ENCODE measurements at places on chromosomes 16 and 17.

DNA sequence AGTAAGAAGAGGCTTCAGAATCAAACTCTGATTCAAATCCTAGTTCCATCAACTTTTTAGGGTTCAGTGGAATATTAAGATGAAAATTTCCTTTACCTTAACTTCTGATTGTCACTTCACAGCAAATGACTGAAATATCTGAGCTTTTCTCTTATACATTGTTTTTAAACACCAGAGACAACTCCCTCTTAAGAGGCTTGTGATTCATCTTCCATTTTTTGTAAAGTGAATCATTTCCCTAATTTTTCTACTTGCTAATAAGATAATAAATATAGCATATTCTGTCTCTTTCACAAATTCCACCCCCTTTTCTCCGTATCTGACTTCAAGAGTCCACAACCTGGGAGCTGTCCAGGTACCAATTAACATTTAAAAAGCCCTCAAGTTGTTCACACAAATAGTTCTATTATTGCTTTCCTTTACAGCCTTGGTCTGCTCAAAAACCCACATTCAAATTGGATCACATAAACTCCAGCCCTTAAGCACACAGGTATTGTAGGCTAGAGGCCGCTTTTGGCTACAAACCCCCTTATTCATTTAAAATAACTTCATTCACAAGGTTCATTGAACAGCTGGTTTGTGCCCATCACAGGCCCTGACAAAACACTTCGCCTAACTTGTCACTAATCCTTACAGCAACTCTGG is 14.1 kb upstream of the UTP6 start:
- peak; percentile 8 for DNase-seq

- DNase-seq: peak; percentile 10
Measured at GRCh38 chr16:77250400-77250799, 51.2 kb downstream of the SYCE1L start.

DNA sequence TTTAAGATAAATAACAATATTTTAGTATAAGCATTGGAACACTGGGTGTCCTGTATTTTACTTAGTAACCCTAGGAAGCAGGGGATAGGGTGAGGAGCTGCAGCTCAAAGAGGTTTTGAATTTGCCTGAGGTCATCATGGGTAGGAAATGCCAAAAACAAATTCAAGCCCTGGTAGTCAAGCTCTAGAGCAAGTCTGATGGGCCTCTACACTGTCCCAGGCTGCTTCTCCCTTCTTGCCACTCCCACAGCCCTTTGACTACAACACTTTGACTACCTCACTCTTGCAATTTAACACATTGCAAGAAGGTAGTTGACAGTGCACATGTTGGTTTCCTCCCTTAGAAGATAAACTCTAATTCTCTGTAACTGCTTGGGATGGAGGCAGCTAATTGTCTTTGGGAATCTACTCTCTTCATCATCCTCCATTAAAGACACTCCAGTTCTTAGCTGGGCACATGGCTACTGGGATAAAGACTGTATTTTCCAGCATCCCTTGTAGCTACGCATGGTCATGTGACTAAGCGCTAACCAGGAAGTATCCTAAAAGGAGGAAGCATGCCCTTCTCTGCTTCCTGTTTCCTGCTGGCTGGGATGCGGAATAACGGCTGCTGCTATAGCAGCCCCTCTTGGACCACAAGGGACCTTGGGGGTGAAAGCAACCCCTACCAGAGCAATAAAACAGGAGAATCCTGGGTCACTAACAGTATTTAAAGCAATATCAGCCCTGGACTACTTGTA is 30.7 kb upstream of the SSTR2 start:
- no peak for DNase-seq

DNA sequence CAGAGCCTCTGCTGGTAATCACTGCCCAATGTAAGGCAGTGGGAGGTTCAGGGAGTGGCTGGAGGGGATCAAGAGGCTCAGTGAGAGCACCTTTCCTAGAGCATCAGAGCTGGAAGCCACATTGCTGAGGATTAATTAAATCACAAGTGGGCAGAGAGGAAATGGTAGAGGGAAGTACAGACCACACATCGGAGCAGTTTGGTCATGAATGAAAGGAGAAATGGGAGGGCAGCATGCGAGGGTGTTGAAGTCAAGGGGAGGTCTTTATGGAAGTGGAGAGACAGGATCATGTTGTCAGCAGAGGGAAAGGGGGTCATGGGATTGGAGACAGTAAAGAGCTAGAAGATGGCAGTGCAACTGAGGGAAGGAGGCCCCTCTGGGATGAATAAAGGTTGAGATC is 2.3 kb downstream of the CCL17 start:
- no peak for DNase-seq

DNA sequence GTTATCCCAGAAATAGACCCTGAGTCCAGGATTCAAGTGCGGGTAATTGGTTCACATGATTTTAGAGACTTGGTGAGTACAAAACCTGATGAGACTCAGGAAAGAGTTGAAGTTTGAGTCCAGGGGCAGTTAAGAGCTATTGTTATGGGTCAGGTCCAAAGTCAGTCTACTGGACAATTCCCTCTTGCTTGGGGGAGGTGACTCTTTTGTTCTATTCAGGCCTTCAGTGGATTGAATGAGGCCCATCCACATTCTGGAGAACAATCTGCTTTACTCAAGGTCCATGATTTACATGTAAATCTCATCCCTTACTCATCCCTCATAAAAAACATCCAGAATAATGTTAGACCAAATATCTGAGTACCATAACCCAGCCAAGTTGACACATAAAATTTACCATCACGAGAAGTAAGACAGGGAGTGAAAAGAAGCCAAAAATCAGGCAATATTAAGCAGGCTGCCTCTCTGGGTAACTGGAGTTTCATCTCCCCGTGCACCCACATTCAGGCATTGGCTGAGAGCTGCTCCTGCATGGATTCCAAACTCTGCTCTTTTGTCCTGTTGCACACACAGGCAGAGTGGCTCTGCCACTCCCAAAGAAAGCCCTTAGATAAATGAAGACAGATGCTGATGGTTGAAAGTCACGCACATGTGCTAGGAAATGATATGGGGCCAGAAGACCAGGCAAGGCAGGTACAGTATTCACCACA is 156.0 kb upstream of the SALL1 start:
- DNase-seq: no peak

DNA sequence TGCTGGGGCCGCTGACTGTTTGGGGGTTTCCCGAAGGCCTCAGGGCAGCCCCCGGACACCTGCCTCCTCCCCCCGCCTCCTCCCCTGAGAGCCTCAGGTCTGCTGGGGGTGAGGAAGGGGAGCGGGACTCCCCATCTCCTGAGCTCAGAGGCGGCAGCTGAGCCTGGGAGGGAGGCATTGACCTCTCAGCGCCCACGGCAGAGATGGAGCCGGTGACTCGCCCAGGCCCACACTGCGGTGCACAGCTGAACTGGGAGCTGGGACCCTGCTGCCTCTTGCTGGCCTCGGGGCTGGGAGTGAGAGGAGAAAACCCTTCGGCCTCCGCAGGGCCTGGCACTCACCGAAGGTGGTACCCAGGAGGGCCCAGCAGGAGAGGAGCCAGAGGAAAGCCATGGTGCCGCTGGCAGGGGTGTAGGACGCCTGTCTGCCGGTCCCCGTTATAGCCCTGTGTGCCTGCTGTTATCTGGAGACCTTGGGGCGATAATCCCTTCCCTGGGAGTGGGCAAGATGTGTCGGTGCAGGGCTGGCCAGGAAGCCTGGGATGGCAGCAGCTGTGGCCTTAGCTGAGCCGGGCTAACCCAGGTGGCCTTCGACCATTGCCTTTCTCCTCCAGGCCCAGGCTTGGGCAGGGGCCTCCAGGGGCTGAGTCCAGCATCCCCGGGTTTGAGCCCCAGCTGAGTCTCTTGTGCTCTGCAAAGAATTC is at the start of gene CTRB2:
CTRB2 (minus strand) TSS at position 413 of the 703 bp plus-strand sequence; CDS start at position 393, 20 bp downstream.
- DNase-seq: no peak

- no peak for DNase-seq
Measured at GRCh38 chr16:88320947-88321634, 61.7 kb upstream of the ZNF469 start.

DNA sequence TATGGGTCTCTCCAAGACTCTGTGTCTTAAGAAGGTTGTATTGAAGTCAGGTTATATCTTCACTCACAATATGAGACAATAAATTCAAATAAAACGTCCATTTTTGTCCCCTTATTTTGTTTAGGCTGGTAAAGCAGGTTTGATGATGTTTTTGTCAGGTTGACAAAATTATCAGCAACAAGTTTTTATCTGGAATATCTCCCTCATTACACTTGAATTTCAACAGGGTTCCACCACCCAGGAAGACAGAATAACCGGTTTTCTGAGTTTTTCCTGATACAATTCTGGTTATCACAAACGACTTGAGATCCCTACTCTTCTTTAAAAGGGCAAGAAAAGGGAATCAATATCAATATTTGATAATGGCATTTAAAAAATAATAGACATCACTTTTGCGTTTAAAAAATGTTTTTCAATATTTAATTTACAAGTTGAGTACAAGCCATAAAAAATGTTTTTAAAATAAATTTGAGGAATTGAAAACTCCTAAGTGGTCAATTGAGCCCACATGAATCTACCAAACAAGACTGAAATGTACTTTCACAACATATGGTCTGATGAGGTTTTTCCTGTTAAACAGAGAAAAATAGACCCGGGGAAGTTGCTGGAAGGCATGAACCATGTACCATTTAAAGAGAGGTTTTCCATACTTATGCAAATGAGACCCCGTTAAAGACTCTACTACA is 1.4 kb upstream of the ATP6V0A1 start:
- DNase-seq: no peak

- DNase-seq: no peak
Measured at GRCh38 chr16:47617732-47618131, 156.6 kb downstream of the PHKB start.

- DNase-seq: no peak
Measured at GRCh38 chr17:58007781-58008706, 998 bp upstream of the SRSF1 start.

- no peak for DNase-seq
Measured at GRCh38 chr17:2916461-2916860, 120.2 kb downstream of the RAP1GAP2 start.

DNA sequence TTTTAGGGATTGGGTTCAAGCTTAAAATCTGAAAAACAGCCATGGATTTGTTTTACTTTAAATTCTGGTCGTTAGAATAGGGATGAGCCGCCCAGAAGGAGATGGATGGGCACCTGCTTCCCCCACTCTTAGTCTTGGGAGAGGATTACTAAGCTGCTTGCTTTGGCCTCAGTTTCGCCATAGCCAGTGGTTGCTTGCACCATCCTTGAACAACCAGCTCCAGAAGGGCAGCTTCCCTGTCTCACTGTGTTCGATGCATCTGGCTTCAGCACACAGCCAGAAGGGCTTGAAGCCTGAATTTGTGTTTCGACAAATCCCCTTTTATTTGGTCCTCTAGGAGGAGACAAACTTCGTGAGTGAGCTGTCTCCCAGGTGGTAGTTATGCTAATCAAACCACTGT is 7.1 kb downstream of the CYB5D2 start:
- no peak for DNase-seq

- no peak for DNase-seq
Measured at GRCh38 chr16:79008869-79009179, 591.7 kb downstream of the MAF start.

- no peak for DNase-seq
Measured at GRCh38 chr17:44575403-44575802, 18.1 kb downstream of the FZD2 start.

DNA sequence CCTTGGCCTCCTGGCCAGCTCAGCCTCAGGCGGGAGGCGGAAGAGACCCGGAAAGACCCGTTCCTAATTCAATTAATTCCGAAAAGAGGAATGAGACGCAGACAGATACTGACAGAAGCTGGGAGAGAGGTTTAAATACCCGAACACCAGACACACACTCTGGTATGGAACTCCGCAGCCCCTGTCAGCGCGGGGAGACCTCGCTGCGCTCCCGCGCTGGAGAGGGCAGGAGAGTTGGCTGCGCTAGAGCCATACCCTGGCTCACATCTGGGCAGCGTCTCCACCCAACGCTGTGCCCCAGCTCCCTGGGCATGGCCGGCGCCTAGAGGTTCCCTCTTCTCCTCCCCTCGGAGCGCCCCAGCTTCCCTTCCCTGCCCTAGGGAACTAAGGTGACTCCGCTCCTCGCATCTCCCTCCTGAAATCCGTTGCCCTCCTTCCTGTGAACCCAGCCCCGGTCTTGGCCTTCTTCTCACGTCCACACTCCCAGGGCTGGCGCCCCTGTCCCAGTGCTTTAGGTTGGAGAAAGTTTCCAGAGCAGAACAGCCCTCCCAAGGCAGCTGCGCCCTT is 8.0 kb downstream of the NEUROD2 start:
- no peak for DNase-seq

DNA sequence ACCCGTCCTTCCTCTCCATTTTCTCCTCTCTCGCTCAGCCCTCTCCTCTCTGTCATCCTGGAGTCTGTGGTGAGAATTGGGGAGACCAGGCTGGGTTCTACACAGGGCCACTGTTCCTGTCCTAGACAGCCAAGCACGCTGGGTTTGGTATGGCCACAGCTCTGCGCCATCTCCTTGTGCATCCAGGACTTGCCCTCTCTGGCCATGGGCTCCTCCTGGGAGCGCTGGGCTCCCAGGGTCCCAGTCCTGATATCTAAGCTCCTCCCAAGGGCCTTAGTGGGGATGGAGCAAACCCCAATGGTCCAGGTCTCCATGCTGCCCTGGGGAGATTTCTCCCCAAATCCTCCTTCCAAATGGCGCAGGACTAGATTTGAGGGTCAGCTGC is 27.2 kb upstream of the ITGA3 start:
- no peak for DNase-seq

- no peak for DNase-seq
Measured at GRCh38 chr16:69888005-69888590, 63.0 kb upstream of the CLEC18A start.

DNA sequence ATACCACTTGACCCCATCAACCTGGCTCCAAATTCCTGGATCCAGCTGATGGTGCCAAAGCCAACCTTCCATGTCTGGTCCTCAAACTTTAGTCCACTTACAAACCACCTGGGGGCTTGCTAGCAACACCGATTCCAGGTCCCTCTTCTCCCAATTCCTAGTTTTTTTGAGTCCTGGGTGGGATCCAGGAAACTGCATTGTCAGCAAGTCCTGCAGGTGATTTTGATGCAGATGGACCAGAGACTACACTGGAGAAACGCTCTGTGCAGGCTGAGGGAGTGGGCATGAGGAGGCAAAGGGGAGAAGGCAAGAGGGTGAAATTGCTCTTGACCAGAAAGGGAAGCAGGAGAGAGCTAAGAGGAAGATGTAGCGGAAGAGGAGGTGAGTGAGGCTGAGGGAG is 21.0 kb upstream of the NOS2 start:
- DNase-seq: no peak

GRCh38 chr16:12245921-12246720 is 269.6 kb downstream of the SNX29 start:
- DNase-seq: no peak

- DNase-seq: no peak
Measured at GRCh38 chr17:35867574-35867973, 1.1 kb downstream of the HEATR9 start.

DNA sequence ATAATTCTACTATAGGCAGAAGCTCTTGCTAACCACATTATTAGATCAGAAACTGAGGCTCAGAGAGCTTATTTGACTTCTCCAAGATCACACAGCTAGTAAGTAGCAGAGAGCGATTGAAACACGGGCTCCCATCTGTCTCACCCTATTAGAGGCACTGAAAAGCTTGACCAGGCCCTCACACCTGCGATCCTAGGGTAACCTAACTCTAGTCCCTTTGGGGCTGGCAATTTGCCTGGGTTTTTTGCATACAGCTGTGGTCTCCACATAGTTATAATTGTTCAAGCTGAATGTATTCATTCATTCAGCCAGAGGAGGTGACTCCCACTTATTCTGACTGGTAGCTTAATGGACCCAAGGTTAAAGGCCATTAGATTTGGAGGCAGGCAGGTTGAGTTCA is 121.2 kb downstream of the ANKFN1 start:
- DNase-seq: no peak

- DNase-seq: no peak
Measured at GRCh38 chr16:31270795-31271194, 11.0 kb downstream of the ITGAM start.

- DNase-seq: no peak
Measured at GRCh38 chr16:13351601-13352217, 450.3 kb downstream of the SHISA9 start.
